Stimulated activated CD8-positive, alpha-beta memory T cell treated with anti-CD3 and anti-CD28 coated beads, Interleukin-7, amount 100 ng/mL, for 1 hour (primary cell): ENCODE measurements at places on chromosomes 5 and 9.

DNA sequence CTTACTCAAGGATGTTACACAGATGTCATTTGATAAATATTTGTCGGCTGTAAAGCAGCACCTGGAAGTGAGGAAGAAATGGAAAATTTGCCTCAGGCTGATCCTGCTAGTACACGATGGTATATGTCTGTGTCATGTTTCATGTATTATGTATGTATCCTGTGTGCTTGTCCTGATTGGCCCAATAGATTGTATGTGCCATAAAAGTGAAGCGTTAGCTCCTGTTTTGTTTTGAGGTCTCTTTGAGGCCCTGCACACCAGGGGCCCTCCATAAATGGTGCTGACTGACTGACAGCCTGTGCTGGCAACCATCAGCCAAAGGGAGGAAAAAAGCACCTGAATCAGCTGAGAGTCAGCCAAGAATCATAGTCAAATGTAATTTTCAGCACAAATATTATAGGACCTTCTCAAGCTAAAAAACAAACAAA, 11.8 kb upstream of the LNPEP start:
- DNase-seq: no peak

GRCh38 chr9:89011683-89012082, 20.4 kb downstream of the S1PR3 start:
- DNase-seq: no peak

DNA sequence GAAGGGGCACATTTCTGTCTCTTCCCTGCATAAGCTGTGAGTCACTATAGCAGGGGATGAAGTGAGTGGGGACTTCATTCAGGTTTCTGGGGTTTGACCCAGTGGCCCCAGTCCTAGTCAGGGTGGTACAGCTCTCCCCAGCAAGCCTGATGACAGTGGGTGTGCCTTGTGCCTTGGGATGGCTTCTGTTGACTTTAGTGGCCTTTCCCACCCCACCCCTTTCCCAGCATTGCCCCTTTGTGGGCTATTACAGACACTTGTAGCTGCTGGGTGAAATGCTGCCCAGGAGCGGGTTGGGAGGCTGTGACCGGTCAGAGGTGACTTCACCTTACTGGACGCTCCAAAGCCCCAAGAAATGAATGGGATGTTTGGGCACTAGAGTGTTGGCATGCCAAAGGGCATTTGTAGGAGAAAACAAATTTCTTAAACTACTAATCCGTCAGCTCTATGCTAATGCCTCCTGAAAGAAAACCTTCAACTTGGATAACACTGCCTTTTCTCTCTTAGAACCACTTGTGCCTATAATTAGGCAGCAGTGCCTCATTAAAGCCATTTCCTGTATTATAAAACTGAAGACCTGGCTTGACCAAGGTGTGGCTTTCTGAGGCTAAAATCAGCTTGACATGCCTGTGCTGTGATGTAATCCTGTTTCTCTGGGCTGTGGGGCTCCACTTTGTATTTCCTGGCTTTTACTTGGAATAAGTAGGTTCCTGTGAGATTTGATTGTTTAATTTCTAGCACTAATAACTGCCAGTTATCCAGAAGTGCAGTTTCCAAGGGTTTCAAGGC, 119.0 kb upstream of the SLC25A48 start:
- no peak for DNase-seq

DNA sequence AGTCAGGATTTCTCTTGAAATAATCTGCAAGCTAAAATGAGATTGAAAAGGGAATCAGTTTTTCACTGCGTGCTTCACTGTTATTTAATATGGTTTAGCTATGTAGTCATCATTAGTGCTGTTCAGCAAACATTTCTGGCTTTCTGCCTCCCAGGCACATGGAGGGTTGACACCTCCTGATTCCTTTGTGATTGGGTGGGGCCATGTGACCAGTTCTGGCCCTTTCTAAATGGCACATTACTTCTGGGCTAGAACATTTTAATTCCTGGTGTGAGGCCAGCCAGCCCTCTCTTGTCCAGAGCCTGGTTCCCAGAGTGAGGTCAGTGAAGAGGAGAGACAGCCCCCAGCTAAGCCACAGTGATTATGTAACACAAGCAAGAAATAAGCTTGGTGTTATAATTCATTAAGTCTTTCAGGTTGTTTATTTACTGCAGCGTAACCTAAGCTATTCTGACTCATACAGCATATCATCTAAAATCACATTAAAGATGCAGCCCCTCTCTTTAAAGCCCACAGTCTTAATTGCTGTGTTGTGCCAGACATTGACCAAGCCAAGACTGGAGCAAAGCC, 17.4 kb upstream of the ARSI start:
- no peak for DNase-seq

- no peak for DNase-seq
These were observed 6.9 kb downstream of the C7 start for GRCh38 chr5:40916226-40916625.

GRCh38 chr5:1522601-1523479, 920 bp downstream of the LPCAT1 start:
- no peak for DNase-seq

DNA sequence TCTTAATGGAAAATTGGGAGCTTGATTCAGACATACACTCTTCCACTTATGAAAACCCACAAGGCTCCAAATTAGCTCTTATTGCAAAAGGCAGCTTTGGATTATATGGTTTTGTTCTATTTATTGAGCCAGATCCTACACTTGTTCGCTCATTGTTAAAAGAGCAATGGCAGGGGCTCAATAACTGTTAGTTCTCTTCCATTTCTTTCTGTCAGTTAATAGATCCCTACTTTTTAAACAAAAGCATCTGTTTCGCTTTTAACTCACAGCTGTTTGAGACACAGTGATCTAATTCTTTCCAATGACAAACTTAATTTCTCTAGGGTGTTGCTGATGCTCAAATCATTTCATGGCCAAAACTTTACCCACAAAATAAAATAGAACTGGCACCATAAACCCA, 11.7 kb downstream of the C5 start:
- DNase-seq: no peak

- no peak for DNase-seq
These were observed 66.4 kb upstream of the FER start for GRCh38 chr5:108681079-108681921.

- no peak for DNase-seq
These were observed 296.5 kb upstream of the DMAC1 start for GRCh38 chr9:8096091-8096490.

GRCh38 chr9:95753762-95754465, 121.6 kb upstream of the ERCC6L2 start:
- no peak for DNase-seq

DNA sequence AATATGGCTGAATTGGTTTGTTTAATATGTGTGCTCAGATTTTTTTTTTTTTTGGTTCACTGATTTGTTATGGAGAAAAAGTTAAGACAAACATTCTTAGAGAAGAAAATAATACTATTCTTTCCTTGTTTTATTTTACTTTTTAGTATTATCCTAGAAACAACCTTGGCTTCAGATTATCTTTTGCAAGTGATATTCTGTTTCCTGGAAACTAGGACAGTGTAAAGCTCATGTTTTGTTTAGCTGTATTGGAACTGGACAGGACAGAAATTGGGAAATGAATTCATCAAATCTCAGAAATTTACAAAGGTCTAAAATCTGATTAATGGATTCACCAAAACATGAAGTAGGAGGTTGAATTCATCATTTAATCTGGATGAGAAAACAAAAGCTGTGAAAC, 130.5 kb downstream of the FBXL7 start:
- DNase-seq: no peak

DNA sequence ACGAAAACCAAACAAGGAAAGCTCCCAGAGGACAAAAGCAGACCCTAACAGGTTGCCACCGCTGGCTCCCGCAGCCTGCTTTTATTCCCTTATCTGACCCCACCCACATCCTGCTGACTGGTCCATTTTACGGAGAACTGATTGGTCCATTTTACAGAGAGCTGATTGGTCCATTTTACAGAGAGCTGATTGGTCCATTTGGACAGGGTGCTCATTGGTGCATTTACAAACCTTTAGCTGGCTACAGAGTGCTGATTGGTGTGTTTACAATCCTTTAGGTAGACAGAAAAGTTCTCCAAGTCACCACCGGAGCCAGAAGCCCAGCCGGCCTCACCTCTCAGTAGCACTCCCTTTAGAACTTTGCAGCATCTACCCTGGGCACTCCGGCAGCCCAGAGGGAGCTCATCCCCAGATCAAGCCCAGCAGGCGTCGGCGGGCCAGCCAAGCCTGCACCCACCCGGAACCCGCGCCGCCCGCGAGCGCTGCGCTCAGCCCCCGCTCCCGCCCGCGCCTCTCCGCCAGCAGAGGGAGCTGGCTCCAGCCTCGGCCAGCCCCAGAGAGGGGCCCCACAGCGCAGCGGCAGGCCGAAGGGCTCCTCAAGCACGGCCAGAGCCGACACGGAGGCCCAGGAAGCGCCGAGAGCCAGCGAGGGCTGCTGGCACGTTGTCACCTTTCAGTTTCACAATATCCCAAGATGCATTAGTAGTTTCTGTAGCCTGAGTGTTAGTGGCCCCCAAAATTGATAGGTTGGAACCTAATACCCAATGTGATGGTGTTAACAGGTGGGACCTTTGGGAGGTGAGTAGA, 35.3 kb upstream of the CLPTM1L start:
- DNase-seq: peak; percentile 26

DNA sequence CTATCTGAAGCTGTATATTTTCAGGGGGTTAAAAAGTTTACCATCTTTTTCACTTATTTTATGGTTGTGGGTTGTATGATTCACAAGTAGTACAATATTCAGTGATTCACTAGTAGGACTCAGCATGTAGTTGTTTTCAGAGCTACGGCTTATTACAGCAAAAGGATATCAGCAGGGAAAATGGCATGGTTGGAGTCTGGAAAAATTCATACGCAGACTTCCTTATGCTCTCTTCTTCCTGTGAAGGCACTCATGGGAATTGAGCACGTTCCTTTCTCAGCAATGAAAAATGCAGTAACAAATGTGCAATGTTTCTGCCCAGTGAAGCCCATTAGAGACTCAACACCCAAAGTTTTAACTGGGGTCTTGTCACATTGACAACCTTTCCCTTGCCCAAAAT, 250.5 kb downstream of the KCNN2 start:
- DNase-seq: no peak

DNA sequence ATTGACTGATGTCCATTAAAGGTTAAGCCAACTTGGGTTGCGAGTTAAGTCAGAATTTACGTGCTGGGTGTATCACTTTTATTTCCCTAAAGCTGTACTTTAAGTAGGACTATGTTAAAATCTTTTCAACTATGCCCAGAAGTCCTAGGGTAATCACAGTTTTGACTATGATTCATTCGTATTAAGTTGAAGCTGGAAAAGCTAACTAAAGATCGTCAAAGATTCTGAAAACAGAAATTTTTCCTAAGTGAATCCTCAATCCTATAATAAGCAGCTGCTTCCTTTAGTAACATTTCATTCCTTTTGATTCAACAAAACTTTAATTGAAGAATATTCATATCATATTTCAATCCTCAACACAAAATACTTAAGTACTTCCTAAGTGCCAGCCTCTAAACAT, 460.4 kb downstream of the ACTL7B start:
- DNase-seq: no peak

DNA sequence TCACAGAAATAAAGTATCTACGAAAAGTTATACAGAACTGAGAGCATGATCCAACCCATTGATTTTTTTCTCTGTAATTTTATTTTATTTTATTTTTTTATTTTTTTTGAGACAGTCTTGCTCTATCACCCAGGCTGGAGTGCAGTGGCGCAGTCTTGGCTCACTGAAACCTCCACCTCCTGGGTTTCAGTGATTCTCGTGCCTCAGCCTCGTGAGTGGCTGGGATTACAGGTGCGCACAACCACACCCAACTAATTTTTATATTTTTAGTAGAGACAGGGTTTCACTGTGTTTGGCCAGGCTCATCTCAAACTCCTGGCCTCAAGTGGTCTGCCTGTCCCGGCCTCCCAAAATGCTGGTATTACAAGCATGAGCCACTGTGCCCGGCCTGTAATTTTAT, 107.3 kb downstream of the VPS13A start:
- DNase-seq: no peak

- no peak for DNase-seq
These were observed 1671.2 kb upstream of the ACO1 start for GRCh38 chr9:30713243-30713642.
